ENCODE measurements at places on chromosomes 11 and 22. TPM values are rescaled to one million over a fixed set of nuclear protein-coding genes. Genes with fewer than 3 reads are reported as not detected.

Gene MMP11
- 19.5 TPM for total RNA-seq

DNA sequence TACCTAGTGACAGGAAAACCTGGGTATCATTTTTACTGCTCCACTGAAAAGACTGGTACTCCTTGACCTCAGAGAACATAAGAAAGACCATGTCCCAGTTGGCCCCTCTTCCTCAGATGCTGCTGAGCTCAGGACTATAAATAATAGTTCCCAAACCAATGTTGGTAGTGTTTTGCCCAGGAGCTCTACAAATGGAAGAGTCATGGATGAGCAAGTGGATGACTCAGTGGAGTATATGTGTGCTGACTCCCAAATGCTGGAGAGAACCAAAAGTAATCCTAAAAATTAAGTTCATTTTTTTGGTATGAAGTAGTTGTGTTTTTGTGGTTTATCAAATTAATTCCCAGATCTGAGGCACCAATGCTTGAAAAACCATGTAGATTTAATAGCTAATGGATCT lies 482.0 kb downstream of the KCNA4 start:
- H3K36me3 ChIP-seq, result no peaks in the 10 kb centered on the region
- DNase-seq, result no peak
- no peak overlapping the region for H3K27ac ChIP-seq
- H3K4me3 ChIP-seq, result no peak overlapping the region
- H3K4me1 ChIP-seq, result no peaks in the 10 kb centered on the region

DNA sequence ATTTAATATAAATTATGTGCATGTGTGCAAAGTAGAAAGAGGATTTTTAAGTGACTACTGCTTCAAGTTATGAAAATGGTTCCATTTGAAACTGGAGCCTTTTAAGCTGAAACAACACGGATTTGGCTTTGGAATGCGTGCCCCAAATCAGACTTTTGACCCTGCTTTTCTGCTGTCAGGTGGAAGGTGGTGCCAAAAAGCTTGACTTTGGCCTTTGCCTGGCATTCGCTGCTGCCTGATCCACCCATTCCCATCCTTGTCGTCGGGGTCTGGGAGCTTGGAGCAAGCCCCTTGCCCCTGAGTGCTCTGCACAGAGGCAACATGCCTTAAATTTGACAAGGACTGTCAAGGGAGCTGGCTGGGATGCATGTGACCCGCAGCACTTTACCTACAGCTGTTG lies 335.3 kb upstream of the SYN3 start:
- no peaks in the 10 kb centered on the region for H3K36me3 ChIP-seq
- H3K27ac ChIP-seq, result no peak overlapping the region
- H3K27me3 ChIP-seq, result no peaks in the 10 kb centered on the region
- no peak overlapping the region for H3K4me3 ChIP-seq
- DNase-seq, result no peak

GRCh38 chr11:96149743-96150555 lies 193.0 kb downstream of the MAML2 start:
- no peak overlapping the region for H3K4me3 ChIP-seq
- H3K27ac ChIP-seq, result no peak overlapping the region
- no peaks in the 10 kb centered on the region for H3K36me3 ChIP-seq

DNA sequence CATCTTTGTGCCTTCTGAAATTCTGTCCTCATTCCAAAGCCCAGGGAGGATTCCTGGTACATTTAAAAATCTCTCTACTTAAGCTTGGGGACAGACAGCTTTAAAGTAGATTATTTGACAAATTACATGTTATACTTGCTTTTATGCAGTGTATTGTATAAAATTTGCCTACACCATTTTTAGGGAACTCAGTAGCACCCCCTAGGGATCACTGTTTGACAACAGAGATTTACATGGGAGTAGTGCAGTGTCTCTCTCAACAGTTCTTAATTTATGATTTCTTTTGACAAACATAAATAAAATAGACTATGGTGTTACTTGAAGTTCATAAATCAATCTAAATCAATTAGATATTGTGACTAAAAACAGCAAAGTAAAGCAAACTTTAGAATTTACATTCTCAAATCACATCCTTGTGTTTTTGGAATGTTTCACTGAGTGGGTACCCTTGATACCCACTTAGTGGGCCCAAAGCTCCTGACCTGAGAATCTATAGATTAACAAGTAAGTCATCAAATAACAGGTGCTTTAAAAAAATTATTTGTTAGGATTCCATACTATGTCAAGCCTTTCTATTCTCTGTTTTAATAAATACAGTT lies 428.8 kb downstream of the DYNC2H1 start:
- H3K4me3 ChIP-seq, result no peak overlapping the region
- no peaks in the 10 kb centered on the region for H3K4me1 ChIP-seq
- no peak for DNase-seq
- H3K27ac ChIP-seq, result no peak overlapping the region
- H3K36me3 ChIP-seq, result no peaks in the 10 kb centered on the region

DNA sequence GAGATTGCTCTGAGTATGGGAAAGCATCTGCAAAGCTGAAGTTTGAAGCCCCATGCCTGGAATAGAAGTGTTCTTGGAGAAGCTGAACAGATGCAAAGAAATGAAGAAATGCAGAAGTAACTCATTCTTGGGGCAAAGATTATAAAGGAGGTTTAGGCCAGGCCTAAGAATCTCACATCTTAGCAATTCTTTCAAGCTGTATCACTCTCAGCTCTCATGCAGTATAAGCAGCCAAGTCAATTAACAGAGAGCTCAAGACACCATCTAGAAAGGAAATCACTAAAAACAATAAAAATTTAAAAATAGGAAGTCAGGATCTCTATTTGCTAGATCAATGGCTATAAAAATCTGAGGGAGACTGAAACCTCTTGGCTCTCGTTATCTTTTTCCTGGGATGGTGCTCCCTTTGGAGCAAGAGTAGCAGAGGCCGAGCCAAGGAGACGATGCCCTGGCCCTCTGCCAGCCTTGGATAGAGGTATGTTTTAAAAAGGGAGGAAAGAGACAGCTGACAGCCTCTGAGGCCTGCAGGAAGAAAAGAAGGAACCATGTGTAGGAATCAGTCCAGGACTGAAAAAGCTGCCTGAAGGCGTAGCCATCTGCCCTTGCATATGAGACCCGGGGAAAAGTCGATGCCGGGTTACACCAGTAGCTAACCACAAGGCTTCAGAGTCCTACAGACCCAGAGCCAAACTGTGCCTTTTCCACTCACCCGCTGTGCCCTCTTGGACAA lies 229.8 kb downstream of the BLID start:
- H3K4me1 ChIP-seq, result no peaks in the 10 kb centered on the region
- no peak for DNase-seq
- H3K36me3 ChIP-seq, result no peaks in the 10 kb centered on the region
- no peaks in the 10 kb centered on the region for H3K27me3 ChIP-seq
- no peak overlapping the region for H3K4me3 ChIP-seq

Measured in Peyer's patch (tissue), 4 donors.